ENCODE measurements at places on chromosomes 2 and 18.

GRCh38 chr18:44693030-44693784, 12.5 kb downstream of the SETBP1 start:
- ATAC-seq: no peak

DNA sequence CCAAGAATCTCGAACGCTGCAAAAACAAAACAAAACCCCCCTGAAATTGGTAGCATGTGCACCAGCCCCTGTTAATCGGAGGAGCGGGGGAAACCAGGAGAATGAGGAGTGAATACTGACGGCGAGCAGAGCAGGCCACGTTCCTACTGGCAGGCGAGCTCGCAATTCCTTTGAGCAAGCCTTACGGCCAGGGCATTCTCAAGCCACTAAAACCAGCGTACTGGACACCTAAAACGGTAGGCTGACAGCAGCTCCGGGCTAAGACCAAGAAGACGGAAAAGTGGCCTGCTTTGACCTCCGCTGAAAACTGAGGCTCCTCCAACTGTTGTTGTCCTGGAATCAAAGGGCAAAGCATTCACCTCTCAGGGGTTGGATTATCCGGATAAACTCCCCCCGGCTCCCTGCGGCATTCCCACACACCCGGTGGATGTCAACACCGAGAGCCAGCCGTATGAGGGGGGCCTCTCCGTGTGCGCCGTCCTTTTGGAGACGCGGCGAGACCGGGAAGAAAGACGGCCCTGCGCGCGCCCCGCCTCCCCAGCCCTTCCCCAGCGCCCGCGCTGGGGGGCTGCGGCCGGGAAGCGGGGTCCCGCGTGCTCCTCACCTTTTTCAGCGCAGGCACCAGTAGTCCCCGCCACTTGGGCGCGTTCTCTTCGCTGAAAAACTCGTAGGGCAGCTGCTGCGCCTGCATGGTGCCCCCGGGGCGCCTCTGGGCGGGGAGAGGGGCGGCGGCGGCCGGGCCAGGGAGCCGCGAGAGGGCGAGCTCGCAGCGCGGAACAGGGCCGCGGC, 925 bp downstream of the SOS1 start:
- ATAC-seq: peak; percentile 44

- no peak for ATAC-seq
These were observed 250.8 kb downstream of the EN1 start for GRCh38 chr2:118596620-118597019.

- no peak for ATAC-seq
These were observed 163.0 kb upstream of the NOSTRIN start for GRCh38 chr2:168639441-168639898.

GRCh38 chr2:136107051-136108033, 10.6 kb downstream of the CXCR4 start:
- no peak for ATAC-seq

DNA sequence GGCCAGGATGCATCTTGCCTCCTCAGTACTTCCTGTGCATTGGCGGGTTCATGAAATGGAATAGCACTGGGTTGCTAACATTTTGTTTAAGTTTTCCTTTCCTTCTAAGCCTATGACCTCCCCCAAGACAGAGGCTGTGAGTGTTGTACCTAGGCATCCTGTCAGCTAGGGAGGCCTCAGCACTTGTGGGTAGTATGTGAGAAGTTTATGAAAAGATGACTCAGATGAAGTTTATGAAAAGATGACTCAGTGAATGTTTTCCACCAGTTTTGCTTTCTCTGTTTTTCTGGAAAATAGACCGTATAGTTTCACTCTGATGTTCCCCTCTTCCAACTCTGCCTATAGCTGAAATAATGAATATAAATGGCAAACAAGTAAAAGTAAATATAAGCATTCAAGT, 412.9 kb downstream of the TMEM182 start:
- ATAC-seq: no peak

GRCh38 chr2:168633200-168633599, 169.2 kb upstream of the NOSTRIN start:
- ATAC-seq: no peak

- ATAC-seq: no peak
These were observed 163.8 kb upstream of the CDH20 start for GRCh38 chr18:61169386-61169785.

GRCh38 chr2:158828378-158829164, 33.5 kb downstream of the DAPL1 start:
- ATAC-seq: no peak

- ATAC-seq: no peak
These were observed 29.6 kb downstream of the COLEC12 start for GRCh38 chr18:470661-471501.

GRCh38 chr2:178990533-178991241, 59.2 kb downstream of the CCDC141 start:
- ATAC-seq: peak; percentile 93

DNA sequence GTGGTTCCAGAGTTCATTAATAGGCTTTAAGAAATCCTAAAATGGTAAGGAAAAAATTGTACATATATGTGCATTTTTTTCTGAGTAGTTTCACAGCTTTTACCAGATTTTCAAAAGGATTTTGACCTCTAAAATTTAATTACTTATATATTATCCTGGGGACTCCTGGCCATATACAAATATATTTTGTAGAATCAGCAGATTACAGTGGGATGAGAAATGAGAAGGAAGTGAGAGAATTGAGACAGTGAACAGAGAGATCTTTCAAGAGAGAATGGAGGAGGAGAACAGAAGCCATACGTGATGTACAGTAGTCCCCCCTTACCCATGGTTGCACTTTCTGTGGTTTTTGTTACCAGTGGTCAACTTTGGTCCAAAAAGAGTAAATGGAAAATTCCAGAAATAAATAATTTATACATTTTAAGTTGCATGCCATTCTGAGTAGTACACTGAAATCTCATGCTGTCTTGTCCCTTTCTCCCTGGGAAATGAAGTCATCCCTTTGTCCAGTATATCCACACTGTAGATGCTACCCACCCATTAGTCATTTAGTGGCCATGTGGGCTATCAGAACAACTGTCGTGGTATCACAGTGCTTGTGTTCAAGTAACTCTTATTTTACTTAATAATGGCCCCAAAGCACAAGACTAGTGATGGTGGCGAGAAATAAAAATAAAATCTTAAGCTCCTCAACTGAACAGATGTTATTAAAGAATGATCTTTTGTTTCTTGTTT, 130.4 kb upstream of the MYO3B start:
- no peak for ATAC-seq

- no peak for ATAC-seq
These were observed 457.3 kb downstream of the XIRP2 start for GRCh38 chr2:167345559-167345958.

GRCh38 chr18:8357320-8357719, 251.9 kb upstream of the RAB12 start:
- ATAC-seq: no peak

GRCh38 chr2:70160545-70160944, 30.3 kb downstream of the C2orf42 start:
- no peak for ATAC-seq

DNA sequence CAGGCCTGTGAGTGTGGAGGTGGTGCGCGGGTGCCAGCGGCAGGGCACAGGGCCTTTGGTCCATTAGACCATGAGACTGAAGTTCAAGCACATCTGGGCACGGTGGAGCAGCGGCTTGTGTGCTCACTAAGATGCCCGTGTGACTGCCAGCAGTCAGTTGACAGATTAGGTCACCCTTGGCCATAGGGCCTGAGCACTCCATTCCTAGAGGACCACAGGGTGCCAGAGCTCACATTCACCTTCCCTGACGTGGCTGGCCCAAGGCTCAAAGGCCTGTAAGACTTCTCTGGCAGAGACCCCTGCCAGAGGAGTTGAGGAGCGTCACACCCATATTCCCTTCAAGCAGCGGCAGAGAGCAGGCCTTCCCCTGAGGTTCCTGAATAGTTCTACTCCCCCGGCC, 650 bp downstream of the LHCGR start:
- no peak for ATAC-seq

DNA sequence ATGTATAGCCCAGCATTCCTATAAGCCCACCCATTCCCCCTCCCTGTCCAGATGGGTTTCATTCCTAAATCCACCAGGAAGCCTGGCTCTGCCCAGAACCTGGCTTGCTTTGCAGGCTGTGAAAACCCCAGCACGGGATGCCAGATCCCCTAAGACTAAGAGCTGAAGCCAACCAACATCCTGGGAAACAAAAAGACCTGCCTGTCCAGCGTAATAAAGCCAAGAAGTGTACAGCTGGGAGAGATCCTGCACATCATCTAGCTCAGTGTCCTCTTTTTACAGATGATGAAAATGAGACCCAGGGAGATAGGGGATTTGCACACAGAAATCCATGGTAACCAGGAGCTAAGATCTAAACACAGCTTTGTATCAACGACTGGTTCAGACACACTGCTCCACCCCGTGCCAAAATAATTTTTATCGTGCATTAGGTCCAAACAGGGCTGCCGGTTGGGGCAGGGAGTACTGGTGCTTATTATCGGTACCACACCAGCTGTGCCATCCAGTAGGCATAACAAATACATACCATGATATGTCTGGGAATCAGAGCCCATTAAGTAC, 2.9 kb downstream of the RND3 start:
- no peak for ATAC-seq

- ATAC-seq: no peak
These were observed 12.4 kb downstream of the KIF5C start for GRCh38 chr2:148887350-148888002.

GRCh38 chr2:96949701-96950350, 36.6 kb downstream of the FAM178B start:
- no peak for ATAC-seq

GRCh38 chr2:98348066-98348561, 1.9 kb downstream of the CNGA3 start:
- ATAC-seq: no peak

GRCh38 chr2:217090024-217090473, 230.2 kb upstream of the TNP1 start:
- ATAC-seq: peak; percentile 66

DNA sequence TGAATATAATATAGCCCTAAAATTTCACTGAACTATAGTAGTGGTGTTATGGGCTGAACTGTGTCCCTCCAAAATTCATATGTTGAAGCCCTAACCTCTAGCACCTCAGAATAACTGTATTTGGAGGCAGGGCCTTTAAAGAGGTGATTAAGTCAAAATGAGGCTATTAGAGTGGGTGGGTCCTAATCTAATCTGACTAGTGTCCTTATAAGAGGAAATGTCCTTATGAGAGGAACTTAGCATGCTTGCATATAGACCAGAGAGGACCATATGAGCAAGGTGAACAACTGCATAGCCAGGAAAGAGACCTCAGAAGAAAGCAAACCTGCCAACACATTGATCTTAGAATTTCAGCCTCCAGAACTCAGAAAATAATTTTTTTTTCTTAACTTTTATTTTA, 238.4 kb downstream of the ZEB2 start:
- ATAC-seq: no peak

GRCh38 chr2:195318440-195319111, 338.4 kb upstream of the SLC39A10 start:
- peak; percentile 24 for ATAC-seq

- ATAC-seq: peak; percentile 39
These were observed 153.7 kb downstream of the TGIF1 start for GRCh38 chr18:3603421-3604234.

DNA sequence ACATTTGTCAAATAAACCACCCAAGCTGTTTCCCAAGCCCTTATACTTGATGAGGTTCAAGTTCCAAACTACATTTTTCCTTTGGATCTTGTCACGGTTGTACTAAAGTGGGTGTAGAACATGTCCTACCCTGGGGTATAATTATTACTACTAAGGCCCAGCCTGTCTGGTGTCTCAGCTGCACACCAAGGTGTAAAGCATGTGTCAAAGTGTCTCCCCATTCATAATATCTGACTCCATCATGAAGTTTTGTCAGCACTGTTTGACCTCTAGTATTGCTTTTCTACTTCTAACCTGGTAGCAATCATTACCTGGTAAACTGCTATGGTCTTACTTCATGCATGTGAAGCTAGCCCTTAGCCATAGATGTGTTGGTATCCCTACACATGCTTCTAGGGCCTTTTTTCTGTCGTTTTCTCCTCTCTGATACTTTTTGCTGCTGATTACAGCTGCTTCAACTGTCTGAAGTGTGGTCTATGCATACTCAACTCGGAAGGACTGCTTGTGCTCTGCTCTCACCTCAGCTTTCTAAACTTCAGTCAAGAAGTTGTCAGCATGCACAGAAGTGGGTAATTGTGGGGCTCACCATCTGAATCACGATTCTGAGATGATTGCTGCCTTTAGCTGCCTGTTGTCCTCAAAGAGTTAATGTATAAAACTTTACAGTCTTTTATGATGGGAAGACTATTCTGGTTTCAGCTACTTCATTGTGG, 445.7 kb upstream of the TRIB2 start:
- peak; percentile 97 for ATAC-seq

DNA sequence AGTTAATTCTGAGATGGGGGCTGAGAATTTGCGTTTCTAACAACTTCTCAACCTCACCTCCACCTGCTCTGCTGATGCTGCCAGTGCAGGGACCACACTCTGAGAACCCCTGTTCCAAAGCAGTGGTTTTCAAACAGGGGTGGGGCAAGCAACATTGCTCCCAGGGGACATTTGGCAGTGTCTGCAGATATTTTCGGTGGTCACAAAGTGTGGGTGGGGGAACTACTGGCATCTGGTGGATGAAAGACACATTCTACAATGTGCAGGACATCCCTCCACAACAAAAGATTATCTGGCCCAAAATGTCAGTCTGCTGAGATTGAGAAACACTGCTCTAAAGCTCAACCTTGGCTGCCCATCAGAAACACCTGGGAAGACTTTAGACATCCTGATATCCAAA, 188.7 kb upstream of the SATB2 start:
- no peak for ATAC-seq

GRCh38 chr18:54532222-54532621, 58.8 kb upstream of the DYNAP start:
- ATAC-seq: no peak

- no peak for ATAC-seq
These were observed 8.0 kb upstream of the PDIA6 start for GRCh38 chr2:10820562-10820961.

DNA sequence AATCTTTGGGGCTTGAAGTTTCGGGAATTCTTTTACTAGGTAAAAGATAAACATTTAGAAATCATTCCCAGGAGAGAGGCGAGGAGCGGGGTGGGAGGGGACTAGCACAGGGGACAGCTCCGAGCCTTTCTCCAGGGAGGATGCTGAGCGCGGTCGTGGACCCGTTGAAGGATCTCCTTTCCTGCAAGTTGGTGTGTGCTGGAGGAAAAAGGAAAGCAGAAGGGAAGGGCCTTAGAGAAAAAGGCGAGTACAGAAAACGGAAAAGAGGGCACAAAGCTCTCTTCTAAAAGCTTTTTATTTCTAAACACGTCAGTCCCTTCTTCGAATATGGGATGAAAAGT, 640 bp downstream of the SLC39A6 start:
- no peak for ATAC-seq

DNA sequence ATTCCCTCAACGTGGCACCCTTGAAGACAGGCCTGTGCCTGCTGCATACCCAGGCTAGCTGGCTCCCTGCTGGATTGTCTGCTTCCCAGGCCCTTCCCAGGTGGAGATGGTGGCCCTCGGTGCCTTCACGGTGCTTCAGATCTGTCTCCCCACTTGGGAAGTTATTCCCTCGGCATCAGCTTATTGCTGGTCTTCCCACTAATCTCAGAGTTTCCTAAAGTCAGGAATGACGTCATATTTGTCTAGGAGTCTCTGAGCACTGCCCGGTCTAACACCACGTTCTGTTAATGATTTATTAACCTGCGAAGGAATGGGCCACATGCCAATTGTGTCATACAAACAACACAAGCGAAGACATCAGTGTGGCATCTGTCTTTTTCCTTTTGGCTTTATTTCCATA, 269.8 kb upstream of the ID2 start:
- ATAC-seq: no peak

Measured in activated CD4-positive, CD25-positive, alpha-beta regulatory T cell treated with anti-CD3 and anti-CD28 coated beads, Interleukin-2, amount 50 U/mL, for 24 hours (primary cell).